ENCODE measurements at places on chromosomes 11 and 22.

DNA sequence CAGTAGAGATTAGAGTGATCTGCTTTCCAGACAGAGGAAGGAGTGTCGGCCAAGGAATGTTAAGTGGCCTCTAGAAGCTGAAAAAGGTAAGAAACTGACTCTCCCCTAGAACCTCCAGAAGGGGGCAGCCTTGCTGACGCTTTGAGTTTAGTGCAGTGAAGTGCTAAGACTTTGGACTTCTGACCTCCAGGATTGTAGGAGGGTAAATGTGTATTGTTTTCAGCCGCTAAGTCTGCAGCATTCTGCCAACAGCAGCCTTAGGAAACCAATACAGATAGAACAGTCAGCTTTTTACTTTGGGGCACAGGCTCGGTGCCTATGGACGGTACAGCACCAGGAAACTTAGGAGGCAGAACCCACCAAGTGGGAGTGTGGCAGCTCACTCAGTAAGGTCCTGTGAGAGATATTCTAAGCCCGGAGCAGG is 3.6 kb upstream of the TBC1D22A start:
- DNase-seq = peak; percentile 32

- DNase-seq = no peak
Observed at GRCh38 chr22:33625959-33626358, 294.3 kb downstream of the LARGE1 start.

DNA sequence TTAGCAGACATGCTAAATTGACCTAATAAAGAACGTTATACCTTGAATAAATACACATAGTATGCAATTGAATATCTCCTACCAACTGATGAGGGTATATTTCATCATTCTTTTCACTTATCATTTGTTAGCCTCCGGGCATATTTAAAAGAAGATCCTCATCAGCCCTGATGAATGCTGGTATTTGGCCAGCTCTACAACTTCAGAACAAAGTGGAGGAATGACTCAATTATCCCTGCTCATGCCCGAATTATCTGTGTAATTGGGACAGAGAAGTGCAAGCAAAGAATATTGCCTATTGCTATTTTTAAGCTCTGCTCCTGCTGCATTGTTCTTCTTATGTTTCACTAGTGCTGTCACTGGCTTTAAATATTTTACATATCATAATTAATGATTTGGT is 622.1 kb downstream of the METTL15 start:
- DNase-seq = no peak

GRCh38 chr11:123531325-123531724 is 101.3 kb downstream of the GRAMD1B start:
- no peak for DNase-seq

- DNase-seq = no peak
Observed at GRCh38 chr11:65809496-65809895, 22.6 kb downstream of the OVOL1 start.

DNA sequence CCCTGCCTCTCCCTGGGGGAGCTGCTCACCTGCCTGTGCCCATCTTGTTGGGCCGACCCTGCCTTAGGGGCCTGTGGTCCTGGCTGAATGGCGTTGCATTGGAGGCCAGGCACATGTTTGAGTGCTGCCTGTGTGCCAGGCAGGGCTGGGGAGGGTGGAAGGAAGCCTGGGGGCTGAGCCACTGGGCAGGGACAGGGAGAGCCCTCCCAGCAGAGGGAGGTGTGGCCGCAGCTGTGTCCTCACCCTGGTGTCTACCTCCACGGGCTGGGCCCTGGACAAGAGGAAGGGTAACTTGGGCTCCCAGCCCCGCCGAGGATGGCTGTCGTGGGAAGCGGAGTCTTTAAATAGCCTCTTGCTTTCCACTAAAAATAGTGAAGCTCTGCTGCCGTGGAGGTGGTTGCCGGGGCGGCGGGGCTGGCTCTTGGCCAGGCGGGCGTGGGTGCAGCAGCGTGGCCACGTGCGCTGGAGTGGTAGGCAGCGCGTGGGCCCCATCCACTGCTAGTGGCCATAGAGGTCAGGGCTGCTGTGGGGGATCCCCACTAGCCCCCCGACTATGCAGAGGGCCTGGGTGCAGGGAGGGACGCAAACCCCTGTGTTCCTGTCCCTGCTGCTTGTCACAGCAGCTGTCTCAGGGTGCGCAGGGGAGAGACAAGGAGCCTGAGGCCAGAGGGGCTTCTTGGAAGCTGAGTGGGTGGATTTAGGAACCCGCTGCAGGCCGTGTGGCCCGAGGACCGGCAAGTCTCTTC is 6.2 kb downstream of the ZDHHC8 start:
- DNase-seq = no peak

DNA sequence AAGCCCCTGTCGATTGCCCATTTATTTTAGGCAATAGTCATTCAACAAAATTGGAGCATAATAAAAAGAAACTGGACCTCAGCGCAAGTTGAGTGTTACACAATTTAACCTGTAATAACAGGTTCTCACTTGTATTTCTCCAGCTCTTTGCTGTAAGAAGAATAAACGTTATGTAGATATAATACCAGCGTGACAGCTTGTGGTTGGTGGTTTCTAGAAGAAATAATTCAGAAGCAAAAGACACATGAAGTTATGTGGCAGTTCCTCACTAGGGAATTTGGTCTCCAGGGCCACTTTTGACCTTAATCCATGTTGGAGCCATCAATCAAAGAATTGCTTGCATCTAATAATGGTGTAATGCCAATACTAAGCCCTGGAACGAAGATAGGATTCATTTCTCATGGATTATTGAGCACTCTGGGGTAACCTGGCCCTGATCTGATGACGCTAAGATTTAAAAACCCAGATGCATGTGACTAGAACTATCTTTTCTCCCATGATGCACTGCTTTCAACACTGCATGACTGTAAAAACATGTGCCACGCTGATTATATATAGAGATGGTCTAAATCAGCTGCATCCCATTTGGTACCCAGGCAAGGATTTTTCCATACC is 129.7 kb upstream of the LDLRAD3 start:
- DNase-seq = no peak

- DNase-seq = no peak
Observed at GRCh38 chr11:79487412-79487811, 46.6 kb upstream of the TENM4 start.

DNA sequence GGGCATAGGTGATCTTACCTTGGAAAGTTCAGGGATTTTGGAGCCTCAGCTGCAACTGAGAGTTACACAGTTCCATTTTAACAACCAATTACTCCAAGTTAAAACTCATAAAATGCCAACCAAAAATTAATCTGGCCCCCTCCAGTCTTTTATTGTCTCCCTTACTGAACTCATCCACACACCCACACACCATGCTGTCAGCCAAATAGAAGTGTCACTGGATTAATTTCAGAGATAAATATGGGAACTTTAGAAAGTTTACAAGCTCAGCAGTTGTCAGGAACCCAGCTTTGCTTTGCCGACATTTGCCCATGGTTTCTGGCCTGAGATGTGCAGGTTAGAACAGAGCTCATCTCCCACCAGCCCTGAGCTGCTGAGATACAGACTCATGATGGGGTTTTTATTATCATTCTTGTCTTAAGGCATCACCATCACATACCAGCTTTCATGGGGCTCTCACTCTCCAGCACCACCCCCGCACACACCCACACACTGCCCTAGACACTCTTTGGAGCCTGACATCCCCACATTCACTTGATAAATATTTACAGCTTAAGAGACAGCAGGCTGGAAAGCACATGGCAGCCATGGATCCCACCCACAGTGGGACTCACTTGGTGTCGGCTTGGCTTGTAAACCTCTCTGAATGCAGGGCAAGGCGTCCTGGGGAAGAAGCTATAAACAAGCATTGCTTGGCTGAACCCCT is 23.7 kb upstream of the CTR9 start:
- no peak for DNase-seq

- no peak for DNase-seq
Observed at GRCh38 chr11:92866679-92867282, 102.7 kb upstream of the MTNR1B start.

- DNase-seq = no peak
Observed at GRCh38 chr11:120316880-120317688, 8.0 kb upstream of the TLCD5 start.

DNA sequence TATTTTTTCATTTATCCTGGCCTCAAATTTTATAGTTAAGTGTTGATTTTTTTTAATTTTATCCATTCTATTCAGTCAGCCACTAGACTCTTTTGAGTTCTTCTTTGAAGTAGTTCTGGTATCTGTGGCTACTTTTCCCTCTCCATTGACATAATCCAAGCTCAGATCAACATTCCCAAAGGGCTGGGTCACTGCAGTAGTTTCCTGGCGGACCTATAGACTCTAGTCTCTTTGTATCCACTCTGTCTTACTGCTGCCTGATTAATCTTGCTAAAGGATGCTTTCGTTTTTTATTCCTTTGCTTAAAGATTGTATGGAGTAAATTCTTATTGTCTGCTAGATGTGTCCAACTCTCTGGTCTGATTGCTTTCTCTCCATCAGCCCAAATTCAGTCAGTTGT is 87.6 kb downstream of the UVRAG start:
- no peak for DNase-seq

- DNase-seq = peak; percentile 70
Observed at GRCh38 chr11:206526-207207, 532 bp downstream of the BET1L start.

DNA sequence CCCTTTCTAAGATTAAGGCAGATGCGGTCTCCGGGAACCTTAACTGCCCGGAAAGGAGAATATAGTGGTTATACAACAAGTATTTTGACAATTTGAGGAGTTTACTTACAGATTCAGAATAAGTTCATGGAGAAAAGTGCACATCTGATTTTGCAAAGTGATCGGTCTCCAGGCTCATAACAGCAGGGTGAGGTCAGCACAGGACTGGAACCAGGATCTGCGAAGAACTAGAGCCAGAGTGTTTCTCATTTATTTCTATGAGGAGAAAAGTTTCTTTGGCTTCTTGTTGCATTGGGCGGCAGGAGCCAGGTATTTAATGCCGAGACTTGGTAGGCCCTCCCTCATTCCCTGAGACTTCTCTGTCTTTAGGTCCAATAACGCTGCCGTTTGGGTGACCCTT is 3.7 kb downstream of the ADAMTS15 start:
- no peak for DNase-seq

GRCh38 chr22:28798810-28799605 is 1.4 kb downstream of the XBP1 start:
- DNase-seq = peak; percentile 34

GRCh38 chr11:32050264-32050663 is 40.6 kb upstream of the RCN1 start:
- DNase-seq = no peak

DNA sequence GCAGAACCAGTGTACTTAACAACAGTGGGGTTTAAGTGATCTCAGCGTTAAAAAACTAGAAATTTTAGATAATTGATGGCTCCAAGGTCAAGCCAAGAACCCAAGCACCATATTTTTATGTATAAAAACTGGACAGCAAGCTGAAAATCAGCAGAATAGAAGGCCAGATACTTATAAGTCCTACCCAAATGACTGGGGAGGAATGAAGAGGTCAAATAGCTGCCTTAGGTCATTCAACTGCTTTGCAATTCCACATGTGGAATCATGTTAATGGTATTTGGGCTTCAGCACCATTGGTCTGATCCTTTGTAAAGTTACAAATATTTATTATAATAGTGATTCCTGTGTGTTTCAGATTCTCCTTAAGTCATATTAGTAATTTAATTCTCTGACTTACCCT is 108.4 kb downstream of the FAT3 start:
- DNase-seq = no peak

DNA sequence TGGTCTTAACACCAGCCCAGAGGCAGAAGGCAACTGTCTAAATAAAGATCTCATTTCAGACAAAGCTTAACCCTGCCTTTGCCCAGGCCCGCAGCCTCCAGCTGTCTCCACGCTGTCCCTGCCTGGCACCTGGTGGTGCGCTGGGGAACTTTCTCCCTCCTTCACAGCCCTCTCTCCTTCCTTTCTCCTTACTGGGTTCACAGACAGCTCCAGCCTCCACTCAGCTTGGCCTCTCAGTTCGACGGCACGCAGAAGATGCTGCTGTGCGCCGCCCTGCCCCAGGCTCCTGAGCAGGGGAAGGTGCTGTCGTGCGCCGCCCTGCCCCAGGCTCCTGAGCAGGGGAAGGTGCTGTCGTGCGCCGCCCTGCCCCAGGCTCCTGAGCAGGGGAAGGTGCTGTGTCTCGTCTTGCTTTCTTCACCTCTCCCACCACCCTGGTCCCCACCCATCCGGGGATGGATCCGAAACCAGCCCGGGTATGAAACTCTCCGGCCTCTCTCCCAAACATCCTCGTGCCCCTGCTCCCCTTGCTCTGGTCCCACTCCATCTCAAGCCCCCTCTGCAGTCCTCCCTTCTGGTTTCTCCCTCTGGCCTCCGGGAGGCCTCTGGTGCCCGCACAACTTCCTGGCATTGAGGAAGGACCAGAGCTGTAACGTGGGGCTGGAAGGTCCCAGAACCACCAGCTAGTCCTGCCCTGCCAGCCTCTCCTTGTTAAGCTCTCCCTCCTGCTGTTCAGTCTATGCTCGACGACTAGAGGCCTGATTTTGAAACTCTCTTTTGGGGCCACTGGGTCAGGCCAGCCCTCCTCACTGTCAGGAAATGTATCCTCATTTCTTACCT is 22.9 kb upstream of the JAM3 start:
- DNase-seq = peak; percentile 61

DNA sequence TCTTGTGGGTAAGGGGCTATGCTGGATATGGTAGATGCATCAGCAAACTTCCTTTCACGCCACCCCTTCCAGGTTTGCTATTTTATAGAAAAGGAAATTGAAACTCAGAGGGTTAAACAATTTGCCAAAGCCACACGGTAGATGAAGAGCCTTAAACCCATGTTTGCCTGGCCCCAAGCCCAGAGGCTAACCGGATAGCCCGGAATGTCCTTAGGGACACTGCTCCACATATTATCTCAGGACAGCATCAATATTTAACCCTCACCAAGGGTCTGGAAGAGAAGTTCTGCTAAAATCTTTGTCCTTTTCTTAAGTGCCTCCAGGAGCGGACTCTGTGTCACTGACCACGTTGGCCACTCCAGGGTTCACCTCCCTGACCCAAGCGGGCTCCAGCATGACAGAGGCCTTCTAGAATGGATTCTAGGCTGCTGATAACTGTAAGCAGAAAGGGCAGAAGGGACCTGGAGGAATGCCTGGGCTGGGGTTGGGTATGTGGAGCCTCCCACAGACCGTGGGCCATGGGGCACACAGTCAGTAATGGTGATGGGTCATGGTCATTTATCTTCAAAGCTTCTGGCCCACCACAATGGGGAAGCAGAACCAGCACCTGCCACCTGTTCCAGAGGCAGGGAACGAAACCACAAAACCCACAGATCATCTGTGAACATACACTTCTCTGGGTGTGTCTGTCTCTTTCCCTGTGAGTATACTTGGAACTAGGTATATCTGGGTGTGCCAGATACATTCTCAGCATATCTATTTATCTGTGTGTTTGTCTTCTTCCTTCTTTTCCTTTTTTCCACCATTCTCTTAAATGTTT is 5.4 kb upstream of the TMEM86A start:
- DNase-seq = no peak

All from 8988T (cell line).